GM19239 (cell line): ENCODE measurements at places on chromosomes 7 and 10.

- no peak for DNase-seq
Observed at GRCh38 chr7:47508389-47509380, 73.2 kb downstream of the TNS3 start.

GRCh38 chr7:122298618-122299017 is 5.9 kb downstream of the FEZF1 start:
- DNase-seq = no peak

DNA sequence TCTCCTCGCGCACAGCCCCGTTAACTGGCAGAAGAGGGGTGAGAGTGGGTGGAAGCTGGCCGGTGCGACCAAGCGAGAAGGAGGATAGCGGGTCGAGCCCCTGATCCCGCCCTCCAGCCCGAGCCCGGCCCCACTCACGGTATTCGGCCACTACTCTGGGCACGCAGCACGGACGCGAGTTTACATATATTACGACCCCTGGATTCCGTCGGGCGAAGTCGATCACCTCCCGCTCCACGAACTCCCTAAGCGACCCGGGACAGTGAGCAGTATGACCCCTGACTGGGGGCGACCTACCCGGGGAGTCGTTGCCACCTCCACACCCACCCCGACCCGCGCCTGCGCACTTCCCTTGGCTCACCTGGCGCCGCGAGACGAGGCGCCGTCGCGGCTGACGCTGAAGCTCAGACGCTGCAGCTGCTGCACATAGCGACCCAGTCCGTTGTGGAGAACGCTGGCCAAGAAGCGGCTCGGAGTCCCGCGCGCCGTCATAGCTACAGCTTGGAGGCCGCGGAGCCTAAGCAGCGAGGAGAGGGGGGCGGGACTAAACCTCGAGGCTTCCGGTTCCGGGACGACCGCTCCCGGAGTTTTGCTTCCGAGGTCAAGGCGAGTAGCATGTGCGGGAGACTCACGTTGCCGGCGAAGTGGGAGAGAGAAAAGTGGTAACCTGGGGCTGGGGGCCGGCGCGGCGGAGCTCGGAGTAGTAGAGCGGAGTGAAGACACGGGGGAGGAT is at the start of the genes MRPL43 and TWNK:
Gene MRPL43, minus strand, starts transcription at position 546 of the 733 bp plus-strand sequence. Its CDS starts 54 bp downstream, at position 492.
Gene TWNK, plus strand, starts transcription at position 592 of the 733 bp plus-strand sequence. CDS start 668 bp downstream, outside the sequence.
- DNase-seq = peak; percentile 86

DNA sequence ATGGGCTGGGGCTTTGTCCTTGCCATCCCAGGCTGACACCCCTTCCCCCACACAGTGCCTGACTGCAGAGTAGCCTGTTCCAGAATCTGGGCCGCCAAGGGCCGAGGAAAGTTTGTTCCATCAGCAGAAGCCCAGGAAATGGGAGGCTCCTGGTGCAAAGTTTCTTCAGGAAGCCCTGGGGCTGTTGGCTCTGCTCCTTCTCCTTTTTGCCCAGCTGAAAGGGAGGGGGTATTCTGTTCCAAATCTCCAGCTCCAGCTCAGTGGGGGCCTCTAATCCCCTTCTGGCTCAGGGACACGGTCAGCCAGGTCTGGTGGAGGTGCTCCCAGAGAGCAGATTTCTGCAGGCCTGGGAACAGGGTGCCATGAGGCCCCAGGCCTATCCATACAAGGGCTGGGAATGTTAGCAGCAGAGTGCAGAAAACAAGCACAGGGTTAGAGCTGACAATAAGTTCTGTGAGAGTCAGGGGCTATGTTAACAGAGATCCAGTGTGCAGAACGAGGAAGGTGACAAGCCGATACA is 399.5 kb downstream of the RPS24 start:
- no peak for DNase-seq

DNA sequence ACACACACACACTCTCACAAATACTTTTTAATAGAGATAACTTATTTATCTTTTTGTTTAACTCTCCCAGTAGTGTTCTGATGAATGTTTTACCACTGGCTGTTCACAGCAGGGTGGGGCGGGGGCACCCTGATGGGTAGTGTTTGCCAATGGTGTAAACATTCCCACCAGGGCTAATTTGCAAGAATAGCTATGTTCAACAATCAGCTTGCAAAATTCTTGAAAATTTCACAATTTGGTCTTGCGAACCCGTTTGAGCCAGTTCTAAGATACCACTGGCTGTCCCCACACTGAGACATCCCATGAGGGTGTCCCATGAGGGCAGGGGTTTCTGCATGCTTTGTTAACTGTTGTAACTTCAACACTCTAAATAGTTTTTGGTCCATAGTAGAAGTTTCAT is 348.5 kb downstream of the CXCL12 start:
- no peak for DNase-seq

DNA sequence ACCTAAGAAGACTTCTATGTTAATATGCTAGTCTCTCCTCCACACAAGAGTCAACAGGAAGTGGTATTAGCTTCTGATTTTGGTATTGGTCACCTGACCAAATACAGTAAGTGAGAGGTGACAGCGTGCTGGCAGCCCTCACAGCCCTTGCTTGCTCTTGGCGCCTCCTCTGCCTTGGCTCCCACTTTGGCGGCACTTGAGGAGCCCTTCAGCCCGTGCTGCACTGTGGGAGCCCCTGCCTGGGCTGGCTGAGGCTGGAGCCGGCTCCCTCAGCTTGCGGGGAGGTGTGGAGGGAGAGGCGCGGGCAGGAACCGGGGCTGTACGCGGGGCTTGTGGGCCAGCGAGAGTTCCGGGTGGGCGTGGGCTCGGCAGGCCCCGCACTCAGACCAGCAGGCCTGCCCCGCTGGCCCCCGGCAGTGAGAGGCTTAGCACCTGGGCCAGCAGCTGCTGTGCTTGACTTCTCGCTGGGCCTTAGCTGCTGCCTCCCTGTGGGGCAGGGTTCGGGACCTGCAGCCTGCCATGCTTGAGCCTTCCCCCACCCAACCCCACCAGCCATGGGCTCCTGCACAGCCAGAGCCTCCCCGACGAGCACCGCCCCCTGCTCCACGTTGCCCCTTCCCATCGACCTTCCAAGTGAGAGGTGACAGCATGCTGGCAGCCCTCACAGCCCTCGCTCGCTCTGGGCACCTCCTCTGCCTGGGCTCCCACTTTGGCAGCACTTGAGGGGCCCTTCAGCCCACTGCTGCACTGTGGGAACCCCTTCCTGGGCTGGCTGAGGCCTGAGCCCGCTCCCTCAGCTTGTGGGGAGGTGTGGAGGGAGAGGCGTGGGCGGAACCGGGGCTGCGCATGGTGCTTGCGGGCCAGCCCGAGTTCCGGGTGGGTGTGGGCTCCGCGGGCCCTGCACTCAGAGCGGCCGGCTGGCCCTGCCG is 4.2 kb upstream of the ACSL5 start:
- DNase-seq = no peak

- DNase-seq = no peak
Observed at GRCh38 chr10:15360566-15360965, 10.5 kb downstream of the FAM171A1 start.

GRCh38 chr10:11546581-11546980 is 64.9 kb downstream of the USP6NL start:
- DNase-seq = no peak

DNA sequence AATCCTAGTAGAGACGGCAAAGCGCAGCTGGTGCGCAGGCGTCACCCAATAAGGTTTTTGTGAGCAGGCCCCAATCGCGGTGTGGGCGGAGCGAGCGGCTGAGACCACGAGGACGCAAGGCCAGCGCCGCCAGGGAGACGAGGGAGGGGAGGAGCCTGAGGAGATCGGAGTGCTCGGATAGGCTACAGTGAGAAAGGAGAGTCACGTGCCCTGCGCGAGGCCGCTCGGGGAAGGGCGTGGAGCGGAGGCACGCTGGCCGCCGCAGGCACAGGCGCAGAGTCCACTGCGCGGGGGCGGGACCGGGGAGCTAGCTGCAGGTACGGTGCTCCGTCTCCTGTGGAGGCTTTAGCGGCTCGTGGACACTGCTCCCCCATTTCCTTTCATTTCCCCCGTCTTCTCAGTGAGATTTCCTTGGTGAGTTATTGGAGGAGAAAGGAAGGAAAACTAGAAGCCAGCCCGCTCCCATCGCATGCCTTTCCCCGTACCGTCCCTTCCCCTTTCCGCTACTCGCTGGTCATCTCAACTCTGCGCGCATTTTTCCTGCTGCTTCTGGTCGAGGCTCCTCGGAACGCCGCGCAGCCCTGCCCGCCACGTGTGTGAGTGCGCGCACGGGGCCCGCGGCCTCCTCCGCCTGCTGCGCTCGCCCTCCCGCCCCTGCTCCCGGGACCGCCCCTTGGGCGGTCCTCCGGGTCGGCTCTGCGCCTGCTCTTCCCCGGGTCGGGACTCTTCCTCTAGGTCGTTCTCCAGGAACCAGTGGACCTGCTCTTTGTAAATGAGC is at the start of gene THNSL1:
Gene THNSL1, plus strand, starts transcription at position 237 of the 778 bp plus-strand sequence. CDS start 6,612 bp downstream, outside the sequence.
- peak; percentile 85 for DNase-seq

GRCh38 chr10:1199345-1199673 is 143.1 kb downstream of the WDR37 start:
- no peak for DNase-seq
